ENCODE measurements at places on chromosomes 4 and X.

DNA sequence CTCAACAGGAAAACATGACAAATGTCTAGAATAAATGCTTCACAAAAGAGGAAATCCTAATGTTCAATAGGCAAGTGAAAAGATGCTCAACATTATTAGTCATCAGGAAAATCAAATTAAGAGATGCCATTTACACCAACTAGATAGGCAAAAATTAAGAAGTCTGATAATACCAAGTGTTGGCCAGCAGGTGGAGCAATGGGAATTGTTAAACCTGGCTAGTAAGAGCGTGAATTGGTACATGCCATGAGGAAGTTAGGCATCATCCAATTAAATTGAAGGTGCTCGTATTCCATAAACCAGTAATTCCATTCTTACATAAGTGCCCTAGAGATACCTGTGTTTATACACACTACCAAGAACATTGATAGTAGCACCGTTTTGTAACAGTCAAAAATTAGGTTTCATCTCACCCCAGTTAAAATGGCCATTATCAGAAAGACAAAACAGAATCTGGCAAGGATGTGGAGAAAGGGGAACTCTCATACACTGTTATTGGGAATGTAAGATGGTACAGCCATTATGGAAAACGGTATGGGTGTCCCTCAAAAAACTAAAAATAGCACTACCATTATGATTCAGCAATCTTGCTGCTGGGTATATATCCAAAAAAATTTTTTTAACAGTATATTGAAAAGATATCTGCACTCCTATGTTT lies 14.0 kb upstream of the ZCCHC18 start:
- peak; percentile 37 for DNase-seq

- no peak for DNase-seq
Measured at GRCh38 chr4:141056473-141056872, 76.8 kb downstream of the RNF150 start.

DNA sequence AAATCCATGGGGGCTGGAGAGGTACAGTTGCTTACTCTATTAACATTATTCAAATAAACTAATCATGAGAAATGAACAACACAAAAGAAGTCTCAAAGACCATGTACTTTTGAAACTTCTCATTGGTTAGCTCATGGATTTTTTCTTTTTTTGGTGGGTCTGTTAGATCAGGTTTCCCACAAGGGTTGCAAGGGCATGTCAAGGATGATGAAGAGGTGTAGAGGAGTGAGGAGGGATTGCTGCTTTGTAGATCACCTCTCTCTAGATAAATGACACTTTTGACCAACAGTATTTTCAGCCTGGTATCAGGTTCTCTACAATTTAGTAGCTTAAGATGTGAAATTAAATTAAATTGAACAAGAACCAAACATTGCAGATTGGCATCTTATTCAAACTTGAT lies 417.9 kb upstream of the AGA start:
- no peak for DNase-seq

DNA sequence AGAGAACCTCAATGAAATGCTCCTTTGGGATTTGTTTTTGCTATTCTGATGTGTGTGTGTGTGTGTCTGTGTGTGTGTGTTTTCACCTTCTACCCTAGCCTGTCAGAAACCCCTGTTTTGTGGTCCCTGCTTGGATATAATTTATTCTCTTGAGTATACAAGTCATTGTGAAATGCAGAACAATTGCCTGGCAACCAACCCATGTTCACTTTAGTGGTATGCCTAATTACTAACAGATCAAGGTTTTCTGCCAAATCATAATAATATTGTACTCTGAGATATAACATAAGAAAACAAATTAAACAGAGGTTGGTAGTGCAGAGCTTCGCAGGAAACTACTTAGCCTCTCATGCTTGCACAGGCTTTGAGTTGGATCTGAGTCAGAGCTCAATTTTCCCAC lies 7.0 kb upstream of the TET2 start:
- no peak for DNase-seq

GRCh38 chr4:108350332-108350731 lies 181.6 kb upstream of the LEF1 start:
- no peak for DNase-seq

DNA sequence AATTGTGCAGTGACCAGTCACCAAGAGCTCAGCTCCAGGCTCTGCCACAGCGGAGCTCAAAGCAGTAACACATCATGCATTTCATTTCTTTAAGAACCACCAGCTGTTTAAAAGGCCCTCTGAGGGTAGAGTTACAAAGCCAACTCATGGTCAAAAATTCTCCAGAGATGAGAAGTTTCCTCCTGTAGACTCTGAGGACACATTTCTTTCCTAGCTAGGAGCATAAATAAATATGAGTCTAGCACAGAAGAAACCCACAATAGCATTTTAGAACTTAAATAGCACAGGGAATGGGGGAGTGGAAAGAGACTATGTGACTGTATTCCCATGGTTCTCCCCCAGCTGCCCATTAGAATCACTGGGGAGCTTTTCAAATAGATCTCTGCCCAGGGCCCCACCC lies 6.5 kb upstream of the CRMP1 start:
- DNase-seq: no peak

GRCh38 chr4:96713271-96713850 lies 873.5 kb downstream of the PDHA2 start:
- no peak for DNase-seq

- DNase-seq: no peak
Measured at GRCh38 chrX:97416461-97416860, 532.8 kb downstream of the RPA4 start.

- DNase-seq: no peak
Measured at GRCh38 chr4:38654273-38654672, 9.7 kb upstream of the KLF3 start.

DNA sequence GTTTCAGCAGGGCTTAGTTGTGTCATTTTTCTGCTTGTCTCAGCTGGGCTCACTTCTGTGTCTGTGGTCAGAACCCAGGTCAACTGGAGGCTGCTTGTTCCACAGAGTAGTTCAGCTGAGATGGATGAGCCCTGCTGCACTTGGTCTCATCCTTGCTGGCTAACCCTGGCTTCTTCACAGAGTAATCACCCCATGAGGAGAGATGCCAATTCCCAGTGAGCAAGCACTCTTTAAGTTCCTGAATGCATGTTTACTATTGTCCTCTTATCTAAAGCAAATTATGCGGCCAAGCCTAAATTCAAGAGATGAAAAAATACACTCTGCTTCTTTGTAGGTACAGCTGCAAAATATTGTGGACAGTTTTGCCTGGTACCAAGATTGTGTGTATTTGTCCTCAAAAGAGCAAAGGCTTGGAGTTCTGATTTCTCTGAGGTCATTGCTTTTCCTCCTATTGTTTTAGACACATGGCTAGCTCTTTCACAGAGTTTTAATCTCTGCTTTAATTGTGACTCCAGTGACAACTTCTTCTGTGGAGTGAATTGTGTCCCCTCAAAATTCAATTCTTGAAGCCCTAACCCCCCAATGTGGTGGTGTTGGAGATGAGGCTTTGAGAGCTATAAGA lies 236.6 kb upstream of the ANKRD50 start:
- DNase-seq: no peak

- no peak for DNase-seq
Measured at GRCh38 chr4:100707786-100708185, 190.0 kb upstream of the EMCN start.

DNA sequence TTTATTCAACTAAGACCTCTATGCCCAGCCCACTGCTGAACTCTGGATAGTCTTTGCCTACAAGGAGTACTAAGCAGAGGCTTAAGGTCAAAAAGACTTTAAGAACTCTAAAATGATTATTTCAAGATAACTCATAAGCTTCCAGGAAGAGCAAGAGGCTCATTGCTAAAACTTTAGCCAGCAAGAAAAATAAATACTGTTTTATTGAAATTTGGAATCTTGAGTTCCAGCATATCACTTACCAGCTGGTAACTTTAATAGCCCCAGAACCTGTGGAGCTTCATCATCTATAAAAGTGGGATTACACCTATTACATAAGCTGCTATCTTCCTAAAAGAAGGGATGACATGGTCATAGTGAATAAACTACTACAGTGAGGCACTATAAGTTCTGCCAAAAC lies 47.0 kb downstream of the SEC24D start:
- DNase-seq: no peak

DNA sequence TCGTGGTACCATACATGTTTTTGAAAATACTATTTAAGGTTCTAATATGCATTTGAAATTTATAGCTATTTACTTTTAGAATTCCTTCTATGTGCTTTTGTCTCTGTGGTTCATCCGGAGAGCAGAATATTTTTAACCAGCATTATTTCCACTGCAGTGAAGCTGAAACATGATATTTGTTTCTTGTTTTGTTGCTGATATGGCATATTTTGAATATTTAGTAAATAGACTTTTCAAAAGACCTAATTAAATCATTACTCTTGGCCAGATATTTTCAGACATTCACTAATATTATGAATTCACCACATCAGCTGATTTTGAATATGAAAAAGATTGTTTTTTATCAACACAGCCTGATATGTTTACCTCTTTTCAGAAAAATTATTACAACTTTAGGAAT lies 87.0 kb downstream of the FAT4 start:
- no peak for DNase-seq

DNA sequence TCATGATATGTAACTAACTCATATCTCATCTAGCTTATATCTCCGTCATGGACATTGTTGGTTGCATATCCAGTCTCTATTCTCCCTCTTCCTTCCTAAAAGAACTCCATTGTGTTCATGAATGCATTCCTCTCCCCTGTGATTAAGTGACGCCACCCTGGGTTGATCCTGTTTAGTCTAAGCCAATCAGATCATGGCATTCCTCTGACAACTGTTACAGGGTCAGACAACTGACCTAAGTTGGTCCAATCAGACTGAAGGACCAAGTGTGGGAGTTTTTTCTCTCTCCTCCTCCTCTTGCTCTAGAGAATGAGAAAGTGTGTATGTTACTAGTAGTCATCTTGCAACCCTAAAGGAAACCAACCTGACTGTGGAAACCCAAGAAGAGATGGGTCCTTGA lies 3.6 kb downstream of the APOO start:
- DNase-seq: no peak

DNA sequence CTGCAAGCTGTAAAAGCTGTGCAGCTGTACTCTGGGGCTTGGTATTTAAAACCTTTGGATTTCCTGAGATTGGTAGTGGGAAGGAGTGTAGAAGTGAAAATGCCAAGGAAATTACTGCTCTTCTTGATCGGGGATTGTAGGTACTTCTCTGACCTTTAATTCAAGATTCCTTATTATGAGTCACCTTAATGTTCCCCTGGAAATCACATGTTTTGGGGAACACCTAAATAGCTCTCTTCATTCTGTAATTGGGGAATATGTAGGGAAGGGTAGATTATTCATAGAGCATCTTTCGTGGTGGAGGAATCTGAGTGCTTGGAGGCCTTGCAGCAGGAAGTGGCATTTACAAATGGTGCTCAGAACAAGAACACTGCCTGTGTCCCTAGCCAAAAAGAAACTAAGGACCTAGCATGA lies 137.8 kb downstream of the UCHL1 start:
- no peak for DNase-seq

- DNase-seq: no peak
Measured at GRCh38 chrX:135697601-135698000, 15.8 kb upstream of the CT45A1 start.

DNA sequence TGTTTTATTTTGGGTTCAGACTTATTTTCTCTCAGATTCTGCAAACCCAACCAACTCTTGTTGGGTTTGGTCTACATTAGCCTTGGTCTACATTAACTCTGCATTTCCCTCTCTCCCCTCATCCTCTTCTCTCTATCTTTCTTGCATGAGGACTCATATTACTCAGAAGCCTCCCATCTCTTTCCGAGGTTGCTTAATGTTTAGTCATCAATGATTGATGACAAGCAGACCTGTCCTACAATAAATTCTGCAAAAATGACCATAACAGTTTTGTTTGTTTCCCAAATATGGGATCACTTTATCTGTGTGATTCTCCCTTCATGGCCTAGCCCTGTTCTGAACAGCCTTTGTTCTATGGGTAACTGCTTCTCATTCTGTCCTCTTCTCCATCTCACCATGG lies 75.2 kb downstream of the GABRB1 start:
- DNase-seq: no peak

GRCh38 chr4:3111461-3111860 lies 37.0 kb downstream of the HTT start:
- no peak for DNase-seq

- no peak for DNase-seq
Measured at GRCh38 chrX:129718676-129719075, 20.1 kb upstream of the XPNPEP2 start.

DNA sequence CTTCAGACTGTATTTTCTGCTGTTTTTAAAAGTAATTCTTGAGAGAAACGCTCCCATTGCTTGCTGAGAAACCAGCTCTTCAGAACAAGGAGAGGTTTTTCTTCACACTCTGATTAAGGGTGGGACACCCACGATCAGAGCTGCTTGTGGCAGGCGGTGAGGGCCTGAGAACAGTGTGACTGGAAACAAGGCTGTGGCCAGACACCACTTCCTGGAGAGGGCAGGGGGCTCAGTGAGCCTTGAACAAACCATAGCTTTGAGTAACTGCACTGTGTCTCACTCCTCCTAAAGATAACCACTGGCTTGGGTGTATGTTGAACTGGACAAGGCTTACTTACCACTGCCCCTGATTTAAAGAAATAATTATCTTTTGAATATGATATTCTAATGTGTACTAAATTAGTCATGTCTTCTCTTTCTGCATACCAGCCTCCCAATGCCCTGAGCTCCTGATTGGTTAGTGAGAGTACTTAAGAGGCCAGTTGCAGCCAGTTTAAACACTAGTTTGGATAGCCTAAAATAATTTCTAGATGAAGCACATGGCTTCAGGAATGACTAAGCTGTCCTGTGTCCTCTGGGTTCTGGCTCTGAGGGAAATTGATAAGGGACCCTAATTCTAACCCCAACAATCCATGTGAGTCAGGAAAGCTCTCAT lies 3.7 kb upstream of the GPR82 start:
- DNase-seq: peak; percentile 45

DNA sequence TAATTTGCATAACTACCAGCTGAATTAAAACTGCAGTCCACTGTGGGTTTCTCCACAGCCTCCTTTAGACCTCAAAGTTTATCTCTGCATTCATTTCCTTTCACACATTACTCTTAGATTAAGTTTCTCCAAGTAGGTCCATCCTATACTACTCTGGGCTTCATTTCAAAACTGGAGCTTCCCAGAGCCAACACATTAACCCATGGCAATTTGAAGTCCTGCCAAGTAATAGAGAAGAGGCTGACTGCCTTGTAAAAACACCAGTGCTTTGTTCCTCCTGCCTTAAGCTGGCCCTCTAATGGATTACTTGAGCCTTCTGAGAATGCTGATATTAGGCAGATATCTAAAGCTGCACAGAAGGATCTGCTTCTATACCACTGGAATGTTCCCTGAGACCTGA lies 997.2 kb upstream of the SLIT2 start:
- DNase-seq: no peak

GRCh38 chr4:53582194-53582593 lies 9.1 kb downstream of the LNX1 start:
- no peak for DNase-seq

GRCh38 chr4:134024251-134024650 lies 177.3 kb downstream of the PABPC4L start:
- DNase-seq: no peak

- DNase-seq: no peak
Measured at GRCh38 chrX:125266153-125266660, 53.5 kb upstream of the TEX13C start.

GRCh38 chr4:15459706-15460105 lies 10.0 kb upstream of the CC2D2A start:
- DNase-seq: no peak

GRCh38 chr4:43846111-43846587 lies 602.5 kb downstream of the KCTD8 start:
- DNase-seq: no peak
